T-helper 1 cell (primary cell): ENCODE measurements at places on chromosomes 6 and 20.

DNA sequence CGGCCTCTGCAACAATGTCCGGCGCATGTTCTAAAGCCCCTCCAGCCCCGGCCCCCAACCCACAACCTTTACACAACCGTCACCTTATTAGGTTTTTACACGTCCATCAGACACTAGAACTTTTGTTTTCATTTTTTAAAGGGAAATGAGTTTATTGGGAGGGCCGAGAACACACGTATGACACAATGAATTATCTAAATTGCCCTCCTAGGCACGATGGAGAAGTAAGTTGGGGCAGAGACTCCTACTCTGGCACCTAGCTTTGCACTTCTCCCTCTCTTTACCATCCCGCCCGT, 1.2 kb upstream of the DLL1 start:
- DNase-seq = no peak

DNA sequence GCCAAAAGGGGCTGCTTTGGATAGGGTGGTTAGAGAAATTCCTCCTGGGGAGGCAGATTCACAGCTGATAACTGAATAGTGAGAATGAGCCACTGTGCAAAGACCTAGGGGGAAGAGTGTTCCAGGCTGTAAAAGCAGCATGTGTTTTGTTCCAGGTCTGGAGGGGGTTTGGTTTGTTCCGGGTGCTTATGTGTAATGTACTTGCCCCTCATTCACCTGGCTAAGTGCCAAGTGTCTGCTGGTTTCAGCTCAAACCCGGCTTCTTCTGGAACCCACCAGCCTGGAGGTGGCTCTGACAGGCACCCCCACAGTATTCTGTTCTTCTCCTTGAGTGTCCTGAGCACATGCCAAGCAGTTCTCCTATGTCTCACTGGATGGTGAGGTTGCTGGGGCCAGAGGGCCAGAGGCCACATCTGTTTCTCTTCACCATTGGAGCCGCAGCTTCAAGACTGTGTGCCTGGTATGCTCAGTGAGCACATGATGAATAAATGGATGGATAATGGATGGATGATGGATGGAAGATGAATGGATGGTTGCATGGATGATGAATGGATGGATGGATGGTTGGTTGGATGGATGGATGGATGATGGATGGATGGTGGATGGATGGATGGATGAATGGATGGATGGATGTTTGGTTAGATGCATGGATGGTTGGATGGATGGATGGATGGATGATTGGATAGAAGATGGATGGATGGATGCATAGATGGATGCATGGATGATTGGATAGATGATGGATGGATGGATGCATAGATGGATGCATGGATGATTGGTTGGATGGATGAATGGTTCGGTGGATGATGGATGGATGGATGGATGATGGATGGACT, 227.6 kb downstream of the BMP7 start:
- DNase-seq = no peak

GRCh38 chr6:155993240-155993639, 537.6 kb upstream of the NOX3 start:
- DNase-seq = no peak

GRCh38 chr20:32510120-32510600, 75.0 kb downstream of the NOL4L start:
- DNase-seq = no peak

GRCh38 chr6:52529311-52529710, 47.5 kb downstream of the TRAM2 start:
- no peak for DNase-seq

GRCh38 chr6:33737267-33738026, 9.3 kb downstream of the IP6K3 start:
- DNase-seq = no peak

DNA sequence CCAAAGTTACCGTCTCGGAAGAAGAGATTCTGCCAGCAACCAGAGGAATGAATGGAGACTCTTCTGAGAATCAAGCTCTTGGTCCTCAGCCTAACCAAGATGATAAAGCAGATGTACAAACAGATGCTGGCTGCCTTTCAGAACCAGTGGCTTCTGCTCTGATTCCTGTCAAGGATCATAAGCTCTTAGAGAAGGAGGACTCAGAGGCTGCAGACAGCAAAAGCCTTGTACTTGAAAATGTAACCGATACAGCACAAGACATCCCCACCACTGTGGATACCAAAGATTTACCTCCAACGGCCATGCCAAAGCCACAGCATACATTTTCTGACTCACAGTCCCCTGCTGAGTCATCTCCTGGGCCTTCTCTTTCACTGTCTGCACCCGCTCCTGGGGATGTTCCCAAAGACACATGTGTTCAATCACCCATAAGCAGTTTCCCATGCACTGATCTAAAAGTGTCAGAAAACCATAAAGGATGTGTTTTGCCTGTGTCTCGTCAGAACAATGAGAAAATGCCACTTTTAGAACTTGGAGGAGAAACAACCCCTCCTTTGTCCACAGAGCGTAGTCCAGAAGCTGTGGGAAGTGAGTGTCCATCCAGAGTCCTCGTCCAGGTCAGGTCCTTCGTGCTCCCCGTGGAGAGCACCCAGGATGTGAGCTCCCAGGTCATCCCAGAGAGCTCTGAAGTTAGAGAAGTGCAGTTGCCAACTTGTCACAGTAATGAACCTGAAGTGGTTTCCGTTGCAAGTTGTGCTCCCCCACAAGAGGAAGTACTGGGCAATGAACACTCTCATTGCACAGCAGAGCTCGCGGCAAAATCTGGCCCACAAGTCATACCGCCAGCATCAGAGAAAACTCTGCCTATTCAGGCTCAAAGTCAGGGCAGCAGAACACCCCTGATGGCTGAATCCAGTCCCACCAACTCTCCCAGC, 109.6 kb downstream of the RTN4IP1 start:
- peak; percentile 94 for DNase-seq

- no peak for DNase-seq
Observed at GRCh38 chr6:140029551-140029950, 655.1 kb upstream of the CITED2 start.
